ENCODE measurements at places on chromosomes 5 and 9.

DNA sequence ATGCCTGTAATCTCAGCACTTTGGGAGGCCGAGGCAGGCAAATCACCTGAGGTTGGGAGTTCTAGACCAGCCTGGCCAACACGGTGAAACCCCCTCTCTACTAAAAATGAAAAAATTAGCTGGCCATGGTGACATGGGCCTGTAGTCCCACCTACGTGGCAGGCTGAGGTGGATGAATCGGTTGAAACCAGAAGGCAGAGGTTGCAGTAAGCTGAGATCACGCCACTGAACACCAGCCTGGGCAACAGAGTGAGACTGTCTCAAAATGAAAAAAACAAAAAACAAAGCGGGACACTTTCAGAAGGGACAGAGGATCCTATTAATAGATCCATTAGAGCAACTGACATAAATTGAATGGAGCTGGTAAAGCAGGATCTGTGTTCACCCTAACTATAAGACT is 89.6 kb upstream of the SGCD start:
- DNase-seq = no peak

DNA sequence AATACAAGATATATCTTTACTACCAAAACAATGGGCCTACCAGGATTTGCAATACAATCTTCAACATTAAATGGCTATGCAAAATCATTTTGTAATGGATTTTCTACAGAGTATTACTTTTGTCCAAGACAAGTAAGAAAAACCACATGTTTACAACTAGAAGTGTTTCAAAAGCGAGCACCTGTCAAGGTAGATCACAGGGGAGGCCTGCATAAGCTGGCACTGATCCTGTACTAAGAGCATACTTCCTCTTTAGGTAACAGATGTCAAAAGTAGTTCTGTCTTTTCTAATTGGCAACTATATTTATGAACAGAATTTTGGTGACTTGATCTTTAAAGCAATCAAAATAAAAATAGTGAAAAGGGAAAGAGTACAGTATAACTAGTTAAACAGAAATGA is 249.0 kb downstream of the MLLT3 start:
- no peak for DNase-seq

DNA sequence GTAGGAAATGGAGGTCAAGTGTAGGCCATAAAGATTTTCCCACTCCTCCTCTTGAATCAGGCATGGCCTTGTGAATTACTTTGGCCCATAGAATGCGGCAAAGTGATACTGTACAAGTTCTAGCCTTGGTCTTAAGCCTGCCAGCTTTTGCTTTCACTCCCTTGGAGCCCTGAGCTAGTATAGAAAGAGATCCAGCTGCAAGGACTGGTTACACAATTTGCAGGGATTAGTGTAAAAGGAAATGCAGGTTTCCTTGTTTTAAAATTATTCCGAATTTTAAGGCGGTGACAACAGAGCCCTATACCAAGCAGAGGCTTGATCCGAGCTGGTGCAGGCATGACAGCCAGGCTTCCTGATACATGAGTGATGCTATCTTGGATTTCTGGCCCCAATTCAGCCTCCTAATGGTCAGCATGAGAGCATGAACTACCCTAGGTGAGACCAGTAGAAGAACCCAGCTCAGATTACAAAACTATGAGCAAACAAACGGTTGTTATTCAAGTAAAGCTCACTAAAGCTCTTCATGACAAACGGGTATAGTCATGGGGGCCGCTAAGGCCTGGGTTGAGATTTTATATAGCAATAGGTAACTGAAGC is 257.9 kb downstream of the DOCK8 start:
- DNase-seq = no peak

- no peak for DNase-seq
Observed at GRCh38 chr5:178667688-178668087, 40.8 kb upstream of the CLK4 start.

- DNase-seq = peak; percentile 64
Observed at GRCh38 chr9:38362852-38363588, 29.5 kb upstream of the ALDH1B1 start.

DNA sequence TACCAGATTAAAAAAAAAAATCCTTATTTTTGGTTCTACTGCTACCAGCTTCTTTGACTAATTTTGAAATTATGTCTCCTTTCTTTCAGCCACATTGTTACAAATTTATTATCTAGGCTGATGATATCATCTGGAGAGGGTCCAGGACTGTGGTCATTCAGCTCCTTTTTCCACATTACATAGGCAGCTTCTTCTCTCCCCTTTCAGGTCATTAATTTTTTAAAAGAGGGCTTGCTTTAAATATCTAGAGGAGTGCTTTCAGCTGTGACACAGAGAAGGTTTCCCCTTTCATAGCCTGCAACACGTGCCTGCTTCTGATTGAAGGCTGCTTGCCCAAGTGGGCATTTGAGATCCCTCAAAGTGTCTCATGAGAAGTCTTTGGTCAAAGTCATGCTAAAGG is 155.7 kb upstream of the PAPPA start:
- DNase-seq = no peak

All from femur (tissue), 1 donor.